Immature natural killer cell (primary cell): ENCODE measurements at places on chromosomes 11 and 22. TPM values are rescaled to one million over a fixed set of nuclear protein-coding genes. Genes with fewer than 3 reads are reported as not detected.

The TMEM126A gene
- 85.2 TPM for polyA plus RNA-seq

- peaks cover 75% of the 10 kb centered on the region for H3K4me1 ChIP-seq
- peak overlapping the region; percentile 54 for H3K27ac ChIP-seq
- no peak for DNase-seq
Measured at GRCh38 chr11:117005758-117006157, 92.5 kb downstream of the SIK3 start.

DNA sequence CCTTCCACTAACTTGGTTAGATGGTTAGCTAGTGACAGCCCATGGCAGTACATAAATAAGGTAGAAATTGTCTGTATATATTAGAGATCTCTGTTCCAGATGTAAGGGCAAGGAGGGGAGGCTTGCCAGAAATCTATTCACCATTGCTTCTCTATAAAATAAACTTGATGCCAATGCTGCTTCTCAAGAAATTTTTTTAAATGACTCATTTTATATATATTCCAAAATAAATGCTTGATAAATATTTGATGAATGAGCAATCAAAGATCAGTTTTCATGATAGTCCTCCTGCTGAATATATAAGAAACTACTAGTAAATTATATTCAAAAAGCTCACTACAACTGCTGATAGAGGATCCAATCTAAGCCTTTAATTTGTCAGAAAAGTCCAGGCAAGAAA is 710.6 kb upstream of the CCDC179 start:
- H3K4me1 ChIP-seq, result peaks cover 81% of the 10 kb centered on the region
- H3K27ac ChIP-seq, result no peak overlapping the region
- H3K4me3 ChIP-seq, result peak overlapping the region; percentile 15
- DNase-seq, result no peak

The SLC25A18 gene
- not detected for polyA plus RNA-seq

DNA sequence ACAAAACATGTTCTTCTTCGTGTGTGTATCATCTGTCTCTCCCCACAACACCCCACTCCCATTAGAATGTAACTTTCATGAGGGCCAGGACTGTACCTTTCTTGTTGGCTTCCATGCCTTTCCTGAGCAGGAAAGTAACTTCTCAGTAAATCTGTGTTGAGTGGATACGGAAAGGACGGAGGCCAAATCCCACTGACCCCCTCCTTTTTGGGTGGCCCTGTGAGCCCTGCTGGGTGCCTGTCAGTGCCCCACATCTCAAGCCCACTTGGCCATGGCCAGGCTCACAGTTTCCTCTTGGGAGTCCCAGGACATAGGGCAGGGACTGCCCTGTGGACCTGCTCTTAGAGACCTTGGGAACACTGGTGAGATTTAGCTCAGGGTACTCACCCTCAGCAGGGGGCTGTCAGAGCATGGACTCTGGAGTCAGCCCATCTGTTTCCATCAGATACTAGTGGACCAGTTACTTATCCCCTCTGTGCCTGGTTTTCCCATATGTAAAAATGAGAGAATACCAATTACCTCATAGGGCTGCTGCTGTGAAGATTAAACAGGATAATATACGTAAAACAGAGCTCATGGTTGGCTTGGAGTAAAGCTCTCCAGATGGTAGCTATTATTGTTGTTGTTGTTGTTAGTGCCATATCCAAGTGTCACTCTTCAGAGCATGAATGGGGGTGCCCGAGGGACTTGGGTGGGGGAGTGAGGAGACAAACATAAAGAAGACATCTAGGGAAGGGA is 1.0 kb upstream of the C11orf96 start:
- no peak for DNase-seq
- H3K36me3 ChIP-seq, result peaks cover 3% of the 10 kb centered on the region
- H3K27me3 ChIP-seq, result peaks cover 11% of the 10 kb centered on the region
- H3K27ac ChIP-seq, result no peak overlapping the region

DNA sequence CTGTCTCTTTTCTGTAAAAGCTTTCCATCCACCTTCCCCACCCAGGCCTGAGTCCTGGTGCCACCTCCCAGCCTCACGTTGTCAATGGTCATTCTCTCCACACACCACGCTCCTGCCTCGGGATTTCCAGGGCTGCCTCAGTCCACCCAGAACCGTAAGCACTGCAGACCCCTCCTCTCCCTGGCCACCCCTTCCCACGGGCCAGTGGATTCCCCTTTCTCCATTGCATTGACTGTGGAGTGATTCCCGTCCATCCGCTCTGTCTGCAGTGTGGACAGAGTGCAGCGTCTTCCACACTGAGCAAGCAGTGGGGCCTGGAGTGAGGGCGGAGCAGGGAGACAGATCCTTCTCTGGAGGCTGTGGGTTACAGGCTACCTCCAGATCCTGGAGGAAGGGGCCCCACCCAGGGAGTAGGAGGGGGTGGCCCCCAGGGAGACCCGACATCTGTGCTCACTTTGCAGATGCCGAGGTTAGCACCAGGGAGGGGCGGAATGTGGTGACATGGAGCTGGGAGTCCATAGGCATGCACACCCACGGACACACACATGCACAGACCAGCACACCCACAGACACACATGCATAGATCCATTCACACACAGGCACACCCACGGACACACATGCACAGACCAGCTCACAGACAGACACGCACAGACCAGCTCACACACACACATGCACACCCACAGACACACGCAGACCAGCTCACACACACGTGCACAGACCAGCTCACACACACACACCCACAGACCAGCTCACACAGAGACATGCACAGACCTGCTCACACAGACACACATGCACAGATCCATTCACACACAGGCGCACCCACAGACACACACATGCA is 109.6 kb upstream of the B3GAT1 start:
- no peaks in the 10 kb centered on the region for H3K36me3 ChIP-seq
- no peak overlapping the region for H3K4me3 ChIP-seq
- no peak overlapping the region for H3K27ac ChIP-seq
- no peak for DNase-seq
- no peaks in the 10 kb centered on the region for H3K27me3 ChIP-seq
